Caco-2 (cell line): ENCODE measurements at places on chromosomes 6 and 20. TPM values are rescaled to one million over a fixed set of nuclear protein-coding genes. Genes with fewer than 3 reads are reported as not detected.

EPHA7 gene
- not detected in 2 replicates for total RNA-seq

LRRC73 gene
- total RNA-seq: 0.14 and 0.19 TPM in 2 replicates

EYA2 gene
- total RNA-seq: 0.25 and 0.30 TPM in 2 replicates

SMLR1 gene
- 6.9 and 8.4 TPM in 2 replicates for total RNA-seq

MUC21 gene
- not detected in 2 replicates for total RNA-seq

DNA sequence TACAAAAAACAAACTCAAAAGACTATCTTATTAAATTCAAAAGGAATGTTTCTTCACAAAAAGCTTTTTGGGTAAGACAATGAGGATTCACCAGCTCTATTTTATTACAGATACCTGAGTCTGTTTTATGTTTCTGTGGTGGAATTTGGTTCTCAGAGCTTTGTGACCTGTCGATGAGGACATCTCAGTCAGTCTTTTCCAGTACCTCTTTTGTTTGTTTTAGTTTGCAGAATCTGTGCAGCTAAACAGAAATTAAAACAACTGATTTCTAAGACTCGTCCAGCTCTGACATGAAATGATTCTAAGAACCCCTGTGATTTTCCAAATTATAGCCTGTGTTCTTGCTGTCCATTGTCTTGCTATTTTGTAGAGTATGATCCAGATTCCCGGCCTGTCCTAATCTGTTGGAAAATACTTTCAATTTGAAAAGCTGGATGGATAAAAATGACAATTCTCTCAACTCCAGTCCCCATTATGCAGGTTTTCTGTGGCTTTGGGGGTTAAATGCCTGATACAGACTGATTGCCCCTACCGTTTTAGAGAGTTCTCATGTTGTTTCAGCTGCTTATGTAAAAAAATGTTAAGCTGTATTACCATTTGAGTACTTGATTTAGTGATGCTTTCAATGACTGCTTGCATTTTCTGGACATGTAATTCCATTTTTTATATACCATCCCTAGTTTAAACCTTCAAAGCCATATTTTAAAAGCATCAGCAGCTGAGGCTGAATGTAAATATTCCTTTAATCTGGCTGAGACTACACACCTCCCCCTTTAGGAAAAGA is 94.2 kb upstream of the TAB2 start:
- DNase-seq: no peak

RNF144B gene
- total RNA-seq: 0.39 TPM in 2 replicates

DNA sequence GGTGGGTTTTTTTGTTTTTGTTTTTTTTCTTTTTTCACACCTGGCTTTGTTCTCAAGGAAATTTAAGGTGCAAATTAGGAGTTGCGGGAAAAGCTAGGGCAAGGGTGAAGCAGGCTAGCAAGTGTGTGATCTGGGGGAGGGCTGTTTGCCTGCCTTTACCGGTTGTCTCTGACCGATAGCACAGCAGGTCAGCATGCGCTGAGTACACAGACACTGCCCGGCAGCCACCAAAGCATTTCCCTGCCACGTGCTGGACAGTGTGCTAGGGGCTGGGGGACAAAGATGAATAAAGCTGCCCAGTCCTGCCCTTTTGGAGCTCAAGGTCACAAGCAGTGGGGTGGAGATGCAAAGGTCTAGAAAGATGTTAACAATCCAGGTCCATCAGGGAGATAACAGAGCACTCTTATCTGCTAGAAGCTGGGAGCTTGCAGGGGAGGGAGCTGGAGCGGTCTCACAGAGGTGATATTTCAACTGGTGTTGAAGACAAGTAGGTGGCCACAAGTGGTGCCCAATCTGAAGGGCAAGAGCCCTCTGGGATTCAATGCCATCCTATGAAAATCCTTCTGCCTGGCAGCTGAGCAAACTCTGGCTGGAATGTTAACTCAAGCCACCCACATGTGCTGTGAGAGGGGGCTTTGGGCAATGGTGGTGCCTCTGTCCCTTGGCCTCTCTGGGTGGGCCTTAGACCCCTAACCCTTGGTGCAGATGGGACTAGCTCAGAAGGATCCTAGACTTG is 24.5 kb downstream of the TTBK1 start:
- peak; percentile 80 for DNase-seq

OPN5 gene
- total RNA-seq: not detected in 2 replicates

DNA sequence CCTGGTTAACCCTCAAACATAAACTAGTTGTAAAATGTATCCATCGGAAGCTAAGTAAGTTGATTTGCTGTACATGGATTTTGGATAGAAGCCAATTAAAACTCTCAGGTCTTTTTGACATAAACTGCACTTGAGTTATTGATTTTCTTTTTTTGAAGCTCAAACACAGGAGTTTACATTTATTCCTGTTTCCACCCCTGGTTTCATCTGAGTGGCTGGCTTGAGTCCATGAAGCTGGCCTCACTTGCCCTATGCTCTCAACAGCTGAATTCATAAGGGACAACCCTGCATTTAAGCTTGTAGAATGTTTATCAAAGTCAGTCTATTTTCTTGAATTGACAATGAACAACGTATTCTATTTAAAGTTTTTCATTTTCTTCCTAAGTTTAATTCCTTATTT is 58.1 kb upstream of the PLEKHG1 start:
- no peak for DNase-seq

DNA sequence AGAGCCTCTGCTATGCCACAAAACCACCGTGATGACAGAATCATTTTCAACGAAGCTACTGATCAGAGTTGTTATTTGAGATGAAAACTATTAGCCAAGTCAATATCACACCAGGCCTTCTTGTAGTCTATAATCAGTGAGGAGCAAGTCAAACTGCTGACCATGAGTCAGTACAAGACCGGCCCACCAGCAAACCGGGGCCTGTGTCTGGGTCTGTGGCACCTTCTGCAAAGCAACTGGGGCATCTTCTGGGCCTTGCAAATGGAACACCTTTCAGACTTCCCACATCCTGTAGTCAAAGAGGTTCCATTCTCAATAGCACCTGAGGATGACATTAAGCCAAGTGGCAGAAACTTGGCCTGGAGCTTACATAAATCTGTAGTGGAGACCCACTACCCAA is 38.5 kb downstream of the CPXM1 start:
- DNase-seq: peak; percentile 9

- DNase-seq: no peak
Observed at GRCh38 chr6:57162028-57162427, 10.1 kb upstream of the BAG2 start.
